ENCODE measurements at places on chromosomes 1 and 21.

GRCh38 chr21:38664315-38664714 lies 141.4 kb upstream of the ETS2 start:
- no peak for DNase-seq

GRCh38 chr1:100703052-100703451 lies 16.5 kb upstream of the VCAM1 start:
- no peak for DNase-seq

DNA sequence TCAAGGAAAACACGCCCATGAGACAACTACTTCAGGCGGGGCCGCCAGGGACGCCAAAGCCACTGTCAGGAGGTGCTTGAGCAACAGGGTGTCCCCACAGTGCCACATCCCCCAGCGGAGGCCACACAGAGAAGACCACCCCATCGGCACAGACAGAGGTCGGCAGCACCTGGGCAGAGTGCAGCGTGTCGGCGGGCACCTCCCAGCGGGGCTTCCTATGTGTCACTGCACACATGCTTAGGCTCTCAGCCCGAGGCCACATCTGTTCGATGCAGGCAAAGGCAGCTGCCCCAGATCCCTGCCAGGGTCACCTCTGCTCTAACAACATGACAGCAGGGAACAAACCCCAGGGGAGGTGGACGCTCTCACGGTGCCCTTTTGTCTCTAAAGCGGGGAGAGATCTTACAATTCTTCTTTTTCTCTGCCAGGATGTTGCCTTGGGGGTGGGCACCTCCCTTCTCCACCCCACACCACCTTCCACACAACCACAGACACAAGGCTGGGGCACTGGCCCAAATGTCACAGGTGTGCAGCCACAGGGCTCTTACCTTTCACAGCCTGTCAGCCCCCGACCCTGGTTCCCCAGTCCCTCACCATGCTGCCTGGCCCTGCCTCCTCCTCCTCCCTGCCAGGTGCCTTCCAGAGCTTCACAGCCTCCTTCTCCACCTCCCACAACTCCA lies 4.2 kb downstream of the KRTAP10-8 start:
- DNase-seq: no peak

DNA sequence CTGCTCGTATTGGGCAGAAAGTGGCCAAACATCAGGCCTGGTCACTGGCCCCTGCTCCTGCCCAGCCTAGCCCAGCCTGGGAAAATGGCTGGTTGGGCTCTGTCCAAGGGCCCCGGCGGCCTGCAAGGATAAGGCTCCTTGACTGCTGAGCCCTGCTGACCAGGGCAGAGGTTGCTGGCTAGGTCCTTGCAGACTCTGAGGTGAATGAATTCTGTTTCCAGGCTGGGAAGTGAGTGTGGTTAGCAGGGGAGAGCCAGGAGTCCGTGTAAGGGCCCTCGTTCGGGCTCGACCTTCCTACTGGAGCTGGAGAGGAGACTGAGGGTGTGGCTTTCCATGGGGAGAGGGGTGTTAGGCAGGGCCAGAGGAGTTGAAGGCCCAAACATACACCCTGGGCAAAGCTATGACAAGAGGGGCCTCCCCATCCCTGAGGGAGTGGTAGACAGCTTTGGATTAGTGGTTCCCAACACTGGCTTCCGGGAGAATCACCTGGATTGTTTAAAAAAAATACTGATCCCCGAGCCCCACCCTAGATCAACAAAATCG lies 20.6 kb downstream of the CSF1 start:
- no peak for DNase-seq

DNA sequence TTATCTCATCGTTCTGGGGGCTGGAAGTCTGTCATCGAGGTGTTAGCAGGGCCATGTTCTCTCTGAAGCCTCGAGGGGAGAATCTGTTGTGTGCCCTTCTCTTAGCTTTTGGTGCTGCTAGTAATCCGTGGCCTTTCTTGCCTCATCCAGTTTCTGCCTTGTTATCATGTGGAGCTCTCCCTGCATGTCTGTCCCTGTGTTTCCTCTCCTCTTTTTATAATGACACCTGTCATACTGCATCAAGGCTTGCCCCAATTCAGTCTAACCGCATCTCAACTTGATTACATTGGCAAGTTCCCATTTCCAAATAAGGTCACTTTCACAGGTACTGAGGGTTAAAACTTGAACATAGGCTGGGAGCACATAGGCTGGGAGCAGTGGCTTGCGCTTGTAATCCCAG lies 82.6 kb upstream of the CNIH3 start:
- DNase-seq: no peak

DNA sequence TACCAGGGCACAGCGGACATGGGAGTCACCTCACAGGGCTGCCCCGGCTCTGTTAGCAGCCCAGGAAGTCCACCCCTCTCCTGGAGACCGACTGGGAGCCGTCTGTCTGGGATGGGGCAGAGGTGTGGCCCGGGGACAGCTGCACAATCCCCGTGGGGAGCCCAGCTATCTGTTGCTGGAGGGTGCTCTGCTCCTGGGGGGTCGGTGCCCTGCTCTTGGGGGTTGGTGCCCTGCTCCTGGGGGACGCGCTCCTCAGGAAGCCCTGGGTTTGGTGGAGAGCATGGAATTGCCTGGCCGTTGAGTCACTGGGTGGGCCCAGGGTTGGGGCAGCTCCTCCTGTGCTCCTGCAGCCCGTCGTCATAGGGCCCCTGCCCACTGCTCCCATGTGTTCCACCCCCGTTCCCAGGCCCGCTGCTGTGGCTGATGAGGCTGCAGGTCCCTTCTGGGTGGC lies 39.3 kb downstream of the AGPAT3 start:
- no peak for DNase-seq

GRCh38 chr1:65253800-65254319 lies 55.5 kb upstream of the DNAJC6 start:
- no peak for DNase-seq

GRCh38 chr21:17576080-17576835 lies 36.4 kb downstream of the BTG3 start:
- no peak for DNase-seq

DNA sequence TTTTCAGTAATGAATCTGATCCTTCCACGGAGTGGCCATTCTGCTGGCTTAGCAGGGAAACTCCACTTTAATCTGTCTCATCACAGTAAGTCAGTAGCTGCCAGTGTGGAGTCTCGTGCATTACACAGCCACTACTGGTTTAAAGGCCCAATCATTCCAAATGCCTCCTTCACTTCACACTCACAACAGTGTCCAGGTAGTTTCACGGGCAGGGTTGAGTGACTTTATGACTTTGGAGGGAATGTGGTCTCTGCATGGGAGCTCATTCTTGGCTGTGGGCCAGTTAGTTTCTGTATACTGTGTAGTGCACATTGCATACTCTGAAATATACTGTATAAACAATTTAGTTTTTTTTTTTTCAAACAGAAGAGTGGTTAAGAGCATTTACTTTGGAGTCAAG lies 34.6 kb upstream of the C1orf87 start:
- no peak for DNase-seq

- DNase-seq: no peak
These were observed 6.6 kb upstream of the PCP4 start for GRCh38 chr21:39860600-39860999.

GRCh38 chr21:43643193-43643592 lies 16.1 kb downstream of the HSF2BP start:
- DNase-seq: no peak

- DNase-seq: no peak
These were observed 45.8 kb downstream of the TFF3 start for GRCh38 chr21:42269386-42269785.

- no peak for DNase-seq
These were observed 26.2 kb downstream of the ZYG11B start for GRCh38 chr1:52752484-52752826.

DNA sequence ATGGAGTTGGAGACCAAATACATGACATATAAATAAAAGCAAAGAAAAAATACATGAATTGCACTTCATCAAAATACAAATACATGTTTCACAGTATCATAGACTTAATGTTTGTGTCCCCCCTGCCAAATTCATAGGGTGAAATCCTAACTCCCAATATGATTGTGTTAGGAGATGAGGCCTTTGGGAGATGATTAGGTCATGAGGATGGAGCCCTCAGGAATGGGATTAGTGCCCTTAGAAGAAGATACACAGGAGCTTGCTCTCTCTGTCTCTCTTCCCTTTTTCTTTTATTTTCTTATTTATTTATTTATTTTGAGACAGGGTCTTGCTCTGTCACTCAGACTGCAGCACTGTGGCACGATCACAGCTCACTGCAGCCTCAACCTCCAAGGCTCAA lies 26.0 kb upstream of the FAM131C start:
- no peak for DNase-seq

DNA sequence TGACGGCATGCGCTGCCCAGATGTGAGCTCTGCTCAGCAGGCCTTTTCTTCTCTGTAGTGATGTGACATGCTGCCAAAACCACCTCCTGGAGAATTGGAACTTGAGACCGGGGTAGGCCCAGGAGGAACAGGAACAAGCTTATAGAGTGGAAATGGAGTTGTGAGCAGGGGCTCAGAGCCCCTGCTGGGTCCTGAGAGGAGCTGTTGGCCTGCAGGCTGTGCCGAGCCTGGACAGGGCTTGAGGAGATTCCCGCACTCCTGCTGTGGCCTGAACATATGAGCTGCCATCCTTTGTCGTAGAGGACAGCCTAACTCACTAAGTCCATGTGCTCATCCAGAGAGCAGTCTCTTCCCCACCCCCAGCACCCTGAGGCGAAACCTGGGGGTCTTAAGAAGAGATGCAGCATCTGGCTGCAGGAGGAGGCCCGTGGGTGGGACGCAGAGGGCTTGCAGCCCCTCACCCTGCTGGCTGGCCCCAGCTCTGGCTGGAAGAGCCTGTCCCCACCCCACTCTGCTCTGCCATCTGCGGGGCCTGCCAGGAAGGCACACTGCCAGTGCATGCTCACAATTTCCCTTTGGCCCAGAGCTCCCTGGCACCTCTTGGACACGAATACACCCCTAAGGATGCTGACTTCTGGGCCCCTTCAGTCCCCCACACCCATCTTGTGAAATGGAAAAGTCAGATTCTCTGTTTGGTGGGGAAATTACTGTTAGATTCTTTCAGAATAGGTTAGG lies 42.5 kb downstream of the PTPRF start:
- no peak for DNase-seq

DNA sequence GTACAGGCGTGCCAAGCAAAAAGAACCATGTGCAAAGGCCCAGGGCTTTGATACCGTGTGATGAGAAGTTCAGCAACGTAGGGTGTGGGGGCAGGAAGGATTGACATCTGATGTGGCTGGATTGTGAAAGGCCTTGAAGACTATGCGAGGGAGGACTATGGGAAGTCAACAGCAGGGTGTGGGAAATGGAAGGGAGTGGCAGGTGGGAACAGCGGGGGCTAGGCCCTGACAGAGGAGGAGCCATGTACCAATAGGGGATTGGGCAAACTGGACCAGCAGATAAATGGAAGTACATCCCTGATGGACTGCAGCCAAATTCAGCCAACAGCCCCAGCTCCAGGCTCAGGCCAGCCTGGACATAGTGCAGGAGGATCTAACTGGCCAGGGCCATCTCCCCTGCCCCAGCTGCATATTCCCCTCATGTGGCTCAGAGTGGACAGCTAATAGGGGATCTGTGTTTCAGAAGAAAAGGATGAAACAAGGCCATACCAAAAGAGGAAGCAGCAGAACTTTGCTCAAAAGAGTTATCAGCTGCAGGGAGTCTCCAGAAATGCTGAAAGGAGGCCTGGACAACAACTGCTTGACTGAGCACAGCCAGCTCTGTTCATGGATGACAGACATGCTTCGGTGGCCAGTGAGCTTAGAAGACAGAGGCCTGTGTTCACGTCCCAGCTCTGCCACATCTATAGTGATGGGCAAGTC lies 140.2 kb upstream of the SGIP1 start:
- DNase-seq: no peak

GRCh38 chr1:8061673-8062386 lies 35.7 kb upstream of the ERRFI1 start:
- DNase-seq: no peak

GRCh38 chr1:204087893-204088528 lies 15.1 kb downstream of the SOX13 start:
- DNase-seq: no peak

DNA sequence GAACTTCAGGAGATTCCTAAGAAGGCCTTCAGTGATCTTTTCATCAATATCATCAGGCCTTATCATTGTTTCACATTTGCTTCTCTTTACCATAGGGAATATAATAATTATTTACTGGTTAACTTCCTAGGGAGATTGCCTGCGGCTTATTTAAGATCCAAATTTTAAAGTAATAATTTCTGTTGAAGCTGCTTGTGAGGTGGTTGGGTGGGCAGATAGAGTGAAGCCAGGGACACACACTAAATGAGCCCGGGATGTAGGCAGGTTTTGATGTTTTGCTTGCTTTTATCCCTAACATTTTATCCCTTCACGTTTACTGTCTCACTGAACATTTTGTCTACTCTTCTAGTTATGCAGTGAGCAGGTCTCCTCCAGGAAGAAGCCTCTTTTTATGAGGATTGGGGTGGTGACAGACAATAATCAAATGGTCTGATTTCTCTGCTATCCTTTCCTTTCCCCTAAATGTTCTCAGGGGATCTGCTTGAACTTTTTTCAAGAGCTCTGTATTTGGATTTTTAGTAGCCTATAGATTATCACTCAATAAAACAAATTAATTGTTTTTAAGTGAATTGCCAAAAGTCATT lies 164.7 kb downstream of the RUNX1 start:
- no peak for DNase-seq

DNA sequence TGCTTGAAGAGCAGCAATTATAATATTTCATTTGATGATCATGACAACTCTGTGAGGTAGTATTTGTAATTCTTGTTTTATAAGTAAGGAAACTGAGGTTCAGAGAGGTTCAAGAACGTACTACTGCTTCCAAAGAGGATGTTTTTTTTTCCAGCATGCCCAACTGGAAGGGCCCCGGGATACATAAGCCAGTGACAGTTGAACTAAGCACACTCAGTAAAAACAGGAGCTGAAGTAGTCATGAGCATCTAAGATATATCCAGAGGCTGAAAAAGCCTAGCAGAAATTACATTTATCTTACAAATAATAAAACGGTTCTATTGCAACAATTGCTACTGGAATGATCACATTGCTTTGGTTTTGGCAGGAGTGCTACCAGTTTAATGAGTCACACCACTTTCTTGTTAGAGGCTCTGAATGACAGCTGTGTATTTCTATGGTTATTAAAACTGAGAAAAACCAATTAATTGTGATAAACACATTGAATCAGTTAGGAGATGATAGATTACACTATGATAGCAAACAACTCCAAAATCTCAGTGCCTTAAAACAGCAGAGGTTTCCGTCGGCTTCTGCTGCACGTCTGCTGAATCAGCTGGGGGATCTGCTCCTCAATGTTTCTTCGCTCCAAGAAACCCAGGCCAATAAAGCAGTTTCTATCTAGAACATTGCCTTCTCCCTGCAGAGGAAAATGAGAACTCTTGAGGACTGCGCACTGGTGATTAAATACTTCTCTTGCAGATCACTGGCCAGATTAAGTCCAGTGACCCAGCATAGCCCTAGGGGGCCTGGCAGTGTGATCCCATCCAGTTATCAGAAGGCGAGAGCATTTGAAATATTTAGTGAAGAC lies 522.7 kb downstream of the PLPP3 start:
- no peak for DNase-seq
